ENCODE measurements at places on chromosomes 1 and 21. TPM values are rescaled to one million over a fixed set of nuclear protein-coding genes. Genes with fewer than 3 reads are reported as not detected.

Gene TACSTD2
- 244 TPM for total RNA-seq

Gene CACNA1S
- not detected for total RNA-seq

Gene NTNG1
- total RNA-seq: 6.1 TPM

DNA sequence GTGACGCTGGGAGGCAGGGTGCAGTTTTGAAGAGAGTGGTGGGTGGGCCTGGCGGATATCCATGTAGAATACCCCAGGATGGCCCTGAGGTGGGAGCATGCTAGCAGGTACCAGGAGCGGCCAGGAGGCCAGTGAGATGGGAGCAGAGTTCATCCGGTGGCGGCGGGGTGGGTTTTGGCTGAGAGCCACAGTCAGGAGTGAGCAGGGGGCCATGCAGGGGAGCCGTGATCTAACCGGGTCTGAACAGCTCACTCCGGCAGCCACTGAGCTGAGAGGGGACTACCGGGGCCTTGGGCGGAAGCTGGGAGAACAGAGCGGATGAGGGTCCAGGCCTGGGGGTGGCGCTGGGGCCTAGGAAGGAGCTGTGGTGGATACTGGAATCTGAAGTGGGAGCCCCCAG is 47.6 kb upstream of the LRP8 start:
- DNase-seq: no peak

GRCh38 chr1:95583661-95584210 is 349.7 kb downstream of the RWDD3 start:
- DNase-seq: no peak

Measured in mammary epithelial cell (primary cell).